Hematopoietic multipotent progenitor cell treated with erythropoietin and hydrocortisone succinate and interleukin-3 and kit ligand, for 8 days (in vitro differentiated cells): ENCODE measurements at places on chromosomes 16 and 17.
A peak's percentile ranks its signal among the peaks of the same experiment; 100 is the strongest.

- no peak for DNase-seq
These were observed 22.5 kb downstream of the HEATR3 start for GRCh38 chr16:50088302-50088701.

DNA sequence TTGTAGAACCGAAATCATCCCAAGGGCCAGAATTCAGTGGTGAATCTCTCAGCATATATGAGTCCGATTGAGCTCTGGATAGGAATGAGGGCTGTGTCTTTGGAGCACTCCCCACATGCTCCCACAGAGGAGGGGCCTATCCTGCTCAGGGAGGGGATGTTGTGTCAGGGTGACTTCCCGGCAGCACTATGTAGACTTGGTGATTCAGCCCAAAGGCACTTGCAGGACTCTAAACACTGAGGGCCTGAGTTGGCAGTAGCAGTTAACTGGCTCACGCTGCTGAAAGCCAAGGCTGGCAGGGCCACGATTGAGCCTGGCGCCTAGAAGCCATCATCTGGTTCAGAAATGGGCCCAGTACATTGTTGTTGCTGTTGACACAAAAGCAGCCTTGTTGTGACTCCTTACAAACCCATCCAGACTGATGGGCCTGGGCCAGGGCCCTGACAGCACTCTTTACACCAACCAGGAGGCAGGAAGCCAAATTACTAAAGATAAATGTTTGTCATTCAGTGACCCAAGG, 31.9 kb downstream of the NMT1 start:
- no peak for DNase-seq

- no peak for DNase-seq
These were observed 7.7 kb downstream of the ADAM11 start for GRCh38 chr17:44766409-44767038.

DNA sequence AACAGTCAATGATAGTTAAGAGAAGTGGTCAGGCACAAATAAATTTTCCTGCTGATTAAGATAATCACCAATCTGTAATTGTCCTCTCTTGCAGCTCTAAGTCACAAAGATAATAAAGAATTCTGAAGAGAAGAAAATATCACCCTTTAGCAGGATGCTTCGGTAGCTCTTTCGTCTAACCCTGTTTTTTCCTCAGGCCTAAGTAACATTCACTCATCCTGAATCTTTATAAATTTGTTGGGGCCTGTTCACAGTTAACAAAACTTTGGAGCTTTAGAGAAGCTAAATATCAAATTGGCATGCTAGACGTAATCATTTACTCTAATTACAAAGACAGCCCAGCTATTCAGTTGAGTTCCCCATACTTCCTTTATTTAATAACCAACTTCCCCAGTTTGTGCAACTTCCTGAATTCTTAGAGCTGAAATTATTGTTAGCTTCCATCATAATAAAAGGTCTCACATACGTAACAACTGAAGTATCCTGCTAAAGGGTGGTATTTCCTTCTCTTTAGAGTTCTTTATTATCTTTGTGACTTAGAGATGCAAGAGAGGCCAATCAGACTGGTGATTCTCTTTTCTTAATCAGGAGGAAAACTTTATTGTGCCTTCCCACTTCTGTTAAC, 118.6 kb downstream of the TANGO6 start:
- DNase-seq: peak; percentile 17

DNA sequence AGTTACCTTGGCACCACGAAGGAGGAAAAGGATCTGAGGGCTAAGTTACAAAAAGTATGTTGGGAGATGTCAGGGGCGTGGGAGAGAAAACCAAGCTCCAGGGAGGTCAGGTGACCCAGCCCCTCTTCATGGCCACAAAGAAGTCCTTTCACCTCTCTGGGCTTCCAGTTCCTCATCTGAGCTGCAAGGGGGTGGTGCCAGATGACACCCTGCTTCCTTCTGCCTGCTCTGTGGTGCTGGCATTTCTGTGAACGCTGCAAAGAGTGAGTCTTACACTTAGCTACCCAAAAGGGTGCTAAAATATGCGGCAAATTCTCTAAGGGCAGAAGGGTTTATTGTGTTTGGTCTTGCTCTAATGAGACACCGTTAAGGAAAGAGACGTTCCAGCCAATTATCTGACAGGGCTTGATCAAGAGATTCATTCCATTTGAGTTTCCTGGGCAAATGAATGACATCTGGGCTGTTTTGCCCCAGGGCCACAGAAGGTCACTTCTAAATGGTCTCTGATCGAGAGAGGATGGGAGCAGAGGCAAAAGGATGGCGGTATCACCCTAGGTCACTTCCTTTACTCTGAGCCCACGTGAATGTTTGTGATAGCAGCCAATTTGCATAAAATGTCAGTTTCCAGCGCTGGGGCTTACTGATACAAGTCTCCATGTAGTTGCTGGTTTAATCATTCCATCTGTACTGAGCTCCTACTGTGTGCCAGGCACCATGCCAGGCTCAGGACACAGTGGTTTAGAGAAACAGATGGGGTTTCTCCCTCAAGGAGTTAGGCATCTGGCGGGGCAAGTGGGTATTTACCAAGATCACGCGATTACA, 210.2 kb downstream of the KATNIP start:
- DNase-seq: peak; percentile 71

- no peak for DNase-seq
These were observed 9.5 kb downstream of the SPNS2 start for GRCh38 chr17:4508207-4508606.

- peak; percentile 79 for DNase-seq
These were observed 6.7 kb downstream of the SPACA3 start for GRCh38 chr17:32998111-32998886.

DNA sequence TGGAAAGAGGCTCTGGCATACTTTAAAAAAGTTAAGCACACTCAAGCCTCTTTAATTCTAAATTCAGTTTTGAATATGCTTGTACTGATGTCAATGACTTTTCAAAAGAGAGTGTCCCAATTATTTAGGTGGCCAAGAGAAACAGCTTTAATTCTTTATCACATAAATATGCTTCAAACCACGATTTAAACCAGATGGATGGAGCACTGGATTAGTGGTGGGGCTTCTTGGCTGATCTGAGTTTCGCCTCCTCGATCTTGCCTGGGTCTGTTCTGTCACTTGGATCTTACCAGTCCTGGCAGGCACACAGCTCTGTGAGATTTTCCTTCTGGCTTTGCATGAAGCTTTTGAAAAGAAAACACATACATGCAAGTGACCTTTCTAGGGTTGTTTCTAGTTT, 467.8 kb downstream of the MAF start:
- DNase-seq: no peak

DNA sequence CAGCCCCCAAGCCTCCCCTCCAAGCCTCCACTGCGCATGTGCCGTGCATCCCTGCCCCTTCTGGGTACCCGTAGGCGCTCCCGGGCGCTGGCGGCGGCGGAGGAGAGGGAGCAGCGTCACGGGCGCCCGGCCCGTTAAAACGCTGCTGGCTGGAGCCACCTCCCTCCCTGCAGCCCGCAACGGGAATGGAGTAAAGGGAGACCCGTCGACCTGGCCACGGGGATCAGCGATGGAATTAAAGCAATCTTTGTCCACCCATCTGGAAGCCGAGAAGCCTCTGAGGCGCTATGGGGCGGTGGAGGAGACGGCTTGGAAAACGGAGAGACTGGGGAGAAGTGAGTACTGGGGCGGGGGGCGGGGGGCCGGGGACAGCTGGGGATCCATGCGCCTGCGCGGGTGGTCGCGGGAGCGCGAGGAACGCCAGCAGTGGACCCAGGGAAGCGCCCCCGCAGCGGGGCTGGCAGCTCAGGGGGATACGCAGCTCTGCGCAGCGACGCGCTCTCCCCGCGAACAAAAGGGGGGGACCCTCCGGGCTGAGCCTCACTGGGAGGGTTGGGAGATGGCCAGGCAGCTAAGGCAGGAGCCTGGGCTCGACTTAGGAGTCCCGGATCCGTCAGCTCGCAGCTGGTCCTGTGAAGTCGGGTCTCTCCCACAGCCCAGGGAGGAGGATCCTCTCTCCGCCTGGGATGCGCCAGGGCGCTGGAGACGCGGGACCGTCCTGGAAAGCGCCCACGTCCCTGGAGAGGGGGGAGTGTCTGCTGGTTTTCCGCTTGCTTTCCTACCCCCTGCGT, at the start of gene BMERB1:
Gene BMERB1, plus strand, starts transcription at position 164 of the 791 bp plus-strand sequence. Its CDS starts 66 bp downstream, at position 230.
- peak; percentile 59 for DNase-seq

GRCh38 chr16:71460941-71461340, 1.1 kb downstream of the ZNF23 start:
- peak; percentile 53 for DNase-seq

GRCh38 chr17:34981538-34982241, 1.4 kb downstream of the LIG3 start:
- DNase-seq: peak; percentile 80

DNA sequence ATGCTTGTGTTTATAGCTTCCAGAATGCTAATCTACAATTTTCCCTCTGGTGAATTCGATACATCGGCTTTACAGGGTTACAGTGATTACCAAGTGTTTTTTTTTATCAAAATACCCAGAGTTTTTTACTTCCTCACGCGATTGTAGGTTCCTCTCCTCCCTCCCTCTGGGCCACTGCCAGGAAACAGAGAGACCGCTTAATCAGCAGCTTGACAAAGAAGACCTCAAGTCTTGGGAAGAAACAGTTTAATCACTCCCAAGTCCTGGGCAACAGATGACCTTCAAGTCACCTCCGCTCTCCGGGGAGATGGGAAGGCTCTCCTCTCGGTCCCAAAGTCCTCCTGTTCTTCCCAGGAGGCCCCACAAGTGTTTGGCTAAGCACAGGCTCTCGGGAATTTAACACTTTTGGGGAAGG, 23.5 kb downstream of the SMTNL2 start:
- peak; percentile 95 for DNase-seq

GRCh38 chr16:89431158-89431584, 59.2 kb downstream of the ANKRD11 start:
- DNase-seq: peak; percentile 50

DNA sequence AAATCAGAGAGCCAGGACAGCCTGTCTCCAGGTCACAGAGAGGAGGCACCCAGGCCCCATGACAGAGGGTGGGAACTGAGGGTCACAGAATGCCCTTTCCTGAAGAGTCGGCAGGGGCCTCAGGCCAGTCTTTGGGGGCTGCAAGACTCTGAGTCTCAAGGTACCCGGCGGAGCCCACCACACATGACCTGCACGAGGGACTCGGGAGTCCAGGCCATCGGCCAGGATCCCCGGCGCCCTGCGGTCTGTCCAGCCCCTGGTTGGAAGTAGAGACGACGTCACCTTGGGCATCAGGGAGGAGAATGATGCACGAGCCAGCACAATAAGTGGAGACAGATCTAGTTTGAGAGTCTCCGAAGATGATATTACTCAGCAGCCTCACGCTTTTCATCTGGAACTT, 234.7 kb upstream of the SDK2 start:
- DNase-seq: no peak

- DNase-seq: no peak
These were observed 30.9 kb downstream of the WSB1 start for GRCh38 chr17:27324771-27325339.

- DNase-seq: no peak
These were observed 107.9 kb downstream of the WSCD1 start for GRCh38 chr17:6177941-6178694.

DNA sequence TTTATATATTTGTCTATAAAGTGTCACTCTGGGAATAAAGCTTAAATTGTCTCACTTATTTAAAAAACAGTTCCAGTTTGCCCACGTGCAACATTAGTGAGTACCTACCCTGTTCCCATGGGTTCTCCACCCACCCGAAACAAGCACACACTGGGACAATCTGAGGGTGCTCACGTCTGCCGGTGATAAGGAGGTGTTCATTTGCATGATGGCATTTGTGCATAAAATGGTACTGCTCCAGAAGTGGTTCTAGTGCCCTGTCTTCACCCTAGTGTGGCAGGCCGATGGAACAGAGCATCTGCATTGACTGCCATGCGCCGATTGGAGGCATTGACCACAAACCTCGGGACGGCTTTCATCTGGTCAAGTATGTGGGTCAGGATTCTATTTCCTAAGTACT, 35.6 kb upstream of the ENDOV start:
- no peak for DNase-seq

GRCh38 chr17:78922816-78923498, 2.2 kb downstream of the TIMP2 start:
- no peak for DNase-seq

GRCh38 chr16:87961623-87962022, 10.4 kb downstream of the BANP start:
- DNase-seq: no peak

DNA sequence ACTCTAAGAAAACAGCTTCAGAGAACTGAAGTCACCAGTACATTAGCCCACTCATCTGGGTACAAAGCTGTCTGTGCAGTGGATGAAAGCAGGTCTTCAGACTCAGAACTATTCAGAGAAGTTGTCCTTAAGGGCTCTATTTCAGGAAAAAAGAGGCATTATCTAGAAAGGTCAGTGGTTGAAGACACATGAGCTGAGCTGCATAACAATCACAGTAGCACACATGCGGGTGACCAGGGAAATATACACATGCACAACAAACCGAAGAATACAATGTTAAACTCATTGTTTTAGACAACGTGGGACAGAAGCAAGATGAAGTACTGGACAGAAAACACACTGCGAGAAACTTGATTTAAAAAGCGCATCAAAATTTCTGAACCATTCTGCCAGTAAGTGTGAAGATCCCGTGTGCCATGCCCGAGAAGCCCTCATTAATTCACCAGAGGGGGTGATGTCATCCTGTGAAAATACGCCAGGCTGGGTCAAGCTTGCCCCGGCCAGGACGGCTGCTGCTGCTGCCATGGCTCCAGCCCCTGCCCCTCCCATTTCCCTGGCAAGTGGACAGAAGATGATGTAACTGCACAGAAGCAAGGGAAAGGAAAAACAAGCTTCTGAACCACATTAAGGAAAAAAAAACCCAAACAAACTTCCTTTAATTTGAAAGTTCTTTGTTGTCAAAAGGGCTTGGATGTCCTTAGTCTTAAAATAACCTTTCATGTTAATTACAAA, 10.1 kb downstream of the DYNC1LI2 start:
- peak; percentile 18 for DNase-seq
